ENCODE measurements at places on chromosomes 7 and 10.

- DNase-seq: no peak
Observed at GRCh38 chr10:131657985-131658330, 242.8 kb upstream of the PPP2R2D start.

- no peak for DNase-seq
Observed at GRCh38 chr10:31070691-31071090, 39.0 kb upstream of the ZNF438 start.

GRCh38 chr7:101934618-101935017, 117.2 kb downstream of the CUX1 start:
- DNase-seq: no peak

DNA sequence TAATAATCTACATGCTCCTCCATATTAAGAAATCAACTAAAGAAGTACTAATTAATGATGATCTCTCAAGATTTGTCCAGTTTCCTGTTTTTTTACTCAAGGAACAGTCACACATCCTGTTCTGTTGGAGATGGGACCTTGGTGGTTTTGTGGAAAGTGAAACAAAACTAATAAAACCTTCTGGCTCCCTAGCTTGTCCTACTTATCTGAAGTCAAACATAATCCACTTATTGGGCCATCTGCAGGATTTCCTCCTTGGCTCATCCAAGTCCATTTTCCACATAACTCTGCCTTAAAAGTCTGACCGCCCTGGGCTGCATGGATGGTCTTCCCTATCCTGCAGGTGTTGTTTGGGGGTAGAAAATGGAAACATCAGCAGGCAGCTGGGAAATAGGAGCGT, 39.4 kb upstream of the TARP start:
- DNase-seq: no peak

DNA sequence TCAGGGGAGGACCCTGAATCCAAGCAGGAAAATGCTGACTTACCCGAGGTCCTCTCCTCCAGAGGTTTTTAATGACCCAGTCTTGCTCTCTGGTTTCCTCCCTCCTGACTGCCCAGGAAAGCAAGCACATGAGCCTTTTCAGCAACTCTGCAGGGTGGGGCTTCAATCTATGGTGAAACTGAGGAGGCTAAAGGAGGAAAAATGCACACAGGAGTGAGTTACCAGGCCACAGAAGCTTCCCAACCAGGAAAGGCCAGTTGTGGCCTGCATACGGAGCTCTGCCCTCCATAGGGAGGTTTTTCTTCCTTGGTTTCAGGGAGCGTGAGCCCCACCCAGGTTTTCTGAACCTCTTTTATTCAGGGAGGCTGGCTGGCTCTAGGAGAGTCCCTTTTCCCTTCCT, 14.1 kb upstream of the DLG5 start:
- DNase-seq: no peak

DNA sequence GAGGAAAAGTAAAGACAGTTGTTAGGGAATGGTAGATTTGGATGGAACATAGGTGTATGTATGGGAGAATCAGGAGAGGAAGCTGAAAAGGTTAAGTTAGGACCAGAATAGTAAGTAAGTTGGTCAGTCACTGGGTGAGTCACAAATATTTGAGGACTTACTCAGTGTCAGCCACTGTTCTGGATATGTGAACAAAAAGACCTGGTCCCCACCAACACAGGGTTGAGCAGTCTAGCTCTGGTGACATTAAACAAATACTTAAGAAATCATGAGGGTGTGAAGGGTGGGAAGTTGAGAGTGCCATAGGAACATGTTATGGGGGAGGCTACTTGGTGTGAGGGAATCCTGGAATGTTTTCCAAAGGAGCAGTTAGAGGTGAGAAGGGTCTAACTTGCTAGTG, 246.9 kb downstream of the PTEN start:
- peak; percentile 31 for DNase-seq

- no peak for DNase-seq
Observed at GRCh38 chr10:9274206-9274755, 1219.8 kb downstream of the GATA3 start.
